ENCODE measurements at places on chromosomes 6 and 20. TPM values are rescaled to one million over a fixed set of nuclear protein-coding genes. Genes with fewer than 3 reads are reported as not detected.

DNA sequence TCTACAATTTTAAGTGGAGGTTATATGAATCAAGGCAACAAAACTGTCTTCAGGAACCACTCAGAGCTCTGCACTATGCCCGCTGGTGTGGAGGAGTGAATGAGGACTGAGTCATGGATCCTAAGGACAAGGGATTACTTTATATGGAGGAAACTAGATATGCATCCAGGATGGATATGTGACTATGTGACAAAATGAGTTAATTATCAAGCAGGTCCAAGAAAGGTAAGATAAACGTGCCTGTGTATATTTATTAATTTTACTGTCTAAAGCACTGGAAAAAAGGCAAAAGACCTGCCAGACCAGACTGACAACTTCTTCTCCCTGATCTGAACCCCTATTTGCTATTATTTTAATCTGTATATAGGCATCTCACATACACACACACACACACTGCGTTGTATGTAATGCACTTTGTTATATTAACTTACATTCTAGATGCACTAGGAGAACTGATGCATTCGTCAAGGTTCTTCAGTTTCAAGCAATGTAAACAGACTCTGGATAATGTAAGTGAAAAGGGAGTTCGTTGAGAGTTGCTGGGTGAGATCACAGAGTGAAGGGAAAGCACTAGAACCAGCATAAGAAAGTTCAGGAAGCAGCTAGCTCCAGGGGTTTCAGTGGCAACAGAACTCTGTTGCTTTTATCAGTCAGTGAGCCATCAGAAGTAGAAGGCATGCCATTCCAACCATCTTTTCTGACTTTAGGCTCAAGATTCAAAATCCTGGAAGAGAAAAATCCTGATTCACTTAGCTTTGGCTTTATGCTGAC, 26.4 kb upstream of the ADGRG6 start:
- DNase-seq: no peak

- DNase-seq: no peak
These were observed 23.1 kb downstream of the ZC3H12D start for GRCh38 chr6:149461670-149462069.

DNA sequence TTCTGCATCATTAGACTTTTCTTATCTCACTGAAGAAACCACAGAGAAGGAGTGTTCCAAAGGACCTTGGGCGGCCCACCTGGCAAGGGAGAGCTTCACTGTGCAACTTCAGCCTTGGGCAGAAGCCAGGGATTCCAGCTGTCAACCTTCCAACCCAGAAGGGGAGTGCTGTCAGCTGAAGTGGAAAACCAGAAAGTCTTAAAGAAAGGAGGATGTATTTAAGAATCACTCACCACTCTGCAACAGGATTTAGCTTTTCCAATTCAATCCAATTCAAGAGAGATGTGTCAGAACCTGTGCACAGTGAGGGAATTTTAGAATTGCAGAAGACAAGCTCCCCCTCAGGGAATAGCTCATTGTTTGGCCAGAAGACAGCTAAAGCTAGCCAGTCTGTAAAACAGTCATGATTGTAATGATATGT, 553.7 kb downstream of the CD83 start:
- DNase-seq: no peak

GRCh38 chr6:3836566-3836965, 12.6 kb upstream of the FAM50B start:
- no peak for DNase-seq

OR2B6 gene
- not detected for polyA plus RNA-seq

ZSCAN23 gene
- polyA plus RNA-seq: 0.32 TPM

TINAG gene
- polyA plus RNA-seq: not detected

BMP5 gene
- polyA plus RNA-seq: not detected
